ENCODE measurements at places on chromosomes 11 and 22.

- DNase-seq: peak; percentile 21
Observed at GRCh38 chr22:17281026-17281425, 61.8 kb upstream of the ADA2 start.

DNA sequence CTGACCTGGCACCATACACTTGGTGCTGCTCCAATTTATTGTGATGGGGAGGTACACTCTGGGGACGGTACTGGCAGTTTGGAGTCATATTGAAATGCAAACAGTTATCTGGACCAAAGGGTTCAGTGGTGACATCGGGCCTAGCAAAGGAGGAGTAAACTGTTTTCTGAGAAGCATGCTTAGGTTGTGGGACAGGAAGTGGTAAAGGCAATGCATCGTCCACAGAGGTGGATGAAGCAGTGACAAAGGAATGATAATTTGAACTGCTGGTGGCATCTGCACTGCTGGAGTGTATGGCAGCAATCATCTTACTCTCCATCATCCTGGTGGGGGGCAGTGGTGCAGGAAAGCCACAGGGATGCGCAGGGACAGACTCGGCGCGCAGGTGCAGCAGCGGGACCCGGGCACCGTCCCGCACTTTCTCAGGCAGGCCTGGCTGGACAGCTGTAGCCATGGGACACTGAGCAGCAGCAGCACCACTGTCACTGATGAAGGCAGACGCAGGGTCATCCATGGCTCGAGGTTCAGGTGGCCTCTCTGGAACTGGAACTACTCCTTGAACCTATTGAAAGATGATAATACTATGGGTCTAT, 28.0 kb upstream of the TP53AIP1 start:
- DNase-seq: no peak

- DNase-seq: no peak
Observed at GRCh38 chr11:86511086-86511551, 136.4 kb downstream of the CCDC81 start.

- no peak for DNase-seq
Observed at GRCh38 chr11:132330515-132330914, 960.1 kb downstream of the NTM start.

Data from right lobe of liver (tissue), 6 donors.